ENCODE measurements at places on chromosomes 5 and 9. TPM values are rescaled to one million over a fixed set of nuclear protein-coding genes. Genes with fewer than 3 reads are reported as not detected.
A peak's percentile ranks its signal among the peaks of the same experiment; 100 is the strongest.

GRCh38 chr5:81513982-81514381 is 120.0 kb upstream of the ACOT12 start:
- DNase-seq, result no peak

DNA sequence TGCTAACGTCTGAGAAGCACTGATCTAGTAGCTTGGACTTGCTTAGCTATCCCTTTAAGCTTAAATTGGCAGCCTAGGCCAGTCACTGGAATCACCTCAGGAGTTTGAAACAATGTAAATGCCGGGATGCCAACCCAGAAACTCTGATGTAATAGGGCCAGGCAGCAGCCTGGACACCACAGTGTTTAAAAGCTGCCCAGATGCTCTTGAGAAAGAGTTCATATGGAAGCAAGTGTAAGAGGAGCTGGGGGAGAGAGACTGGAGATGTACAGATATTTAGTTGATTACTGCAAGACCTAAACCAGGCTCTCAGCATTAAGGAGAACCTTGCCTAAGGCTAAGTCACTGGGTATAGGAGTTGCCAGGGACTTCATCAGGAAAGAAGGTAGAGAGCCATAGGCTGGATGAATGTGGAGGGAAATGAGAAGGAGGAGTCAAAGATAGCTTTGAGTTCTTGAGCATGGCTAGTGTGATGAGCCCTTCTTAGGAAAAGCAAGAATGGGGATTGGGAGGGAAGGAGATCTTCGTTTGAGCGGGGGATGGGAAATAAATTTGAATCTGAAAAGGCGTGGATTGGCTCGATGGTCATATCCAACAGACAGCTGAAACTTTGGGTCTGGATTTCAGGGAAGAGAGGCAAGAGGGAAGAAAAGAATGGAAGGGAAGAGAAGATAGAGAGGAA is 392.9 kb upstream of the WWC1 start:
- peak; percentile 47 for DNase-seq

GRCh38 chr5:162209005-162209605 is 141.5 kb downstream of the GABRG2 start:
- DNase-seq, result peak; percentile 84

DNA sequence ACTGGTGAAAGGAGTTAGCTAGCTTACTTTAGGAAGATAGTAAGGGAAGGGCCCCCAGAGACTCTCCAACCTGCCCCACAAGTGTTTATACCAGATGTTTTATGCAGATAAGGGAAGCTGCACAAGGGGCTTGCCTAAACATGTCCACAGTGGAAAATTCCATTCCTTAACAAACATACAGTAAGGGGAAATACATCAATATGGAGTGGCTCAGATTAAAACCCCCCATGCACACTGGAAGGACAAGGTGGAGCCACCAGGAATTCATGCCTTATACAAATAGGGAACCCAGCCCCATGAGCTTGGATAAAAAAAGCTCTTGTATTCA is 106.3 kb upstream of the GPBP1 start:
- no peak for DNase-seq

DNA sequence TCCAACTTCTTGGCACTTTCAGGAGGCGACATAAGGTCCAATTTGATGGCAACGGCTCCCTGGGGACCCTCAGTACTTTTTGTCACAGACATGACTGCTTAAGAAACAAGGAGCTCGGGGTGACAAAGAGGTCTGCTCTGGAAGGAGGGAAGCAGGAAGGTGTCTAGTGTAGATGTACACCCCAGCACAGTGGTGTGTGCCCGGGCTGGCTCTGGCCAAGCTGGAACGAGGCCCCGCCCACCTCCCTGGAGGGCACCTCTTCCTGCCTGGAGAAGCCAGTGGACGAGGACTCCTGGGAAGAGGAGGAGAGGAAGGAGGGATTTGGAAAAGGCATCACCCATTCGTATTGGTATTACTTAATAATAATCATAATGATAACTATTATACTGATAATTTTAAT is at the start of gene SLC36A2:
Gene SLC36A2, minus strand, starts transcription at position 191 of the 400 bp plus-strand sequence. Its CDS starts 99 bp downstream, at position 92.
- no peak for DNase-seq

The MCTP1 gene
- total RNA-seq, result 13.6 TPM

The LECT2 gene
- not detected for total RNA-seq

The GHR gene
- 1.9 TPM for total RNA-seq

GRCh38 chr9:107281922-107282667 is 984 bp upstream of the RAD23B start:
- DNase-seq, result no peak

The CCL28 gene
- 3.4 TPM for total RNA-seq

DNA sequence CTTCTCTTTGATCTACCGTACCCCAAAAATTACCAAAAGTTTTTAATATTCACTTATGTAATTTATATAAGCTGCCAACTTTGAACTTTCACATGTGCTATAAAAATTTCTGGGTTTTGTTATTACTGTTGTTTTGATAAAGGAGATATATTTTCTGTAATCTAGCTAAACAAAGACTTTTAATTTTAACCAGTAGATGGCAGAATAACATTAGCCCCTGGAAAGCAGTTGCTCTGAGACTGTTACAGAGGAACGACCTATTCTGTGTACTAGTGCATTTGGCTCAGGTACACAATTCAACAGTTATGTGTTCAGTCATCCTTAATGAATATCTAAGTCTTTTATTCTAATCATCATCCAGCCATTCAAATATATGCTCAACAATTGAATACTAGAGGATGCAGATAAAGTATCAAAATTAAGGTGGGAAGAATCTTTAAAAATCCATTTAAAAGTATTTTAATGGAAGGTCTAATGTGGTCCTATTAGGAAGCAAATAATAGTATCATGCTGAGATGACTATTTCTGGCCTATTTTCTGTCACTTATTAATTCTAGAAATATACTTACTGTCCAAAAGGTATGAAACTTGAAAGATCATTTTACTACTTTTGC is 8.6 kb downstream of the KLHL9 start:
- peak; percentile 73 for DNase-seq

- no peak for DNase-seq
Measured at GRCh38 chr9:135045928-135046738, 41.3 kb upstream of the OLFM1 start.

DNA sequence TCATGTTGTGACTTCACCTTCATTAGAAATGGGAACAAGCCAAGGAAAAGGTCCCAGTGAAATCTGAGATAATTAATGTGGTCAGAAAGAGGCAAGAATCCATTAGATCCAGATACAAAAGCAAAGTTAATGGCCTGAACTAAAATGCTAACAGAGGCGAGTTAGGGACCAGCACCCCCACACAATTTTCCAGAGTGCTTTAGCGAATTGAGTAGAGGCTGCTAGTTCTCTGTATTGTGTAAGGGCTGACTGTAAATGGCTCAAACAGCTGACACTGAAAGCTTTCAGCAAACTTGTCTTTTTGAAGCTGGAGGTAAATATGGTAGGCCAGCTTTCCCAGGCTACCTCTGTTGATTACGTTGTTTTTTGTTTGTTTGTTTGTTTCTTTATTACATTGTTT is 75.5 kb downstream of the CSNK1A1 start:
- DNase-seq, result no peak

GRCh38 chr9:109913461-109913810 is 133.4 kb downstream of the PALM2AKAP2 start:
- DNase-seq, result no peak

- no peak for DNase-seq
Measured at GRCh38 chr5:91306497-91306896, 76.6 kb downstream of the ARRDC3 start.

GRCh38 chr5:51172903-51173626 is 210.2 kb upstream of the ISL1 start:
- DNase-seq, result peak; percentile 53

- no peak for DNase-seq
Measured at GRCh38 chr5:158320178-158320674, 461.3 kb upstream of the CLINT1 start.

GRCh38 chr5:607541-608428 is 4.4 kb upstream of the CEP72 start:
- DNase-seq, result no peak

DNA sequence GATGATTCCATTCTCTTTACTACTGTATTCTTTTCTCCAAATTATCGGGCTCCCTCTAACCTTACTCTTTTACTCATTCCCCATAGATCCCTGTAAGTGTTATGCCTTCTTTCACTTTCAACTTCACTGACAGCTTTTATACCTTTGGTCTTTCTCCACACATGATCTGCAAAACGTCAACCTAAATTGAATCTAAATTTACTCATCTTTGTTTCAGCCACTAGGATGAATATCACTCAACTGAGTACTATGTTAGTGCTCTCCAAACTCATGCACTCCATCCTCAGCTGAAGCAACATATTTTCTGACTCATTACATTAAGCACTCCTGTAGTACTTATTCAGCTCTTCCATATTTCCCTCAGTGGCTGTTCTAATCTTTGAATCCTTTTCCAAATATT is 133.4 kb downstream of the ADAMTS19 start:
- no peak for DNase-seq

The RETREG1 gene
- 2.3 TPM for total RNA-seq

- no peak for DNase-seq
Measured at GRCh38 chr5:178469975-178470759, 120.0 kb downstream of the COL23A1 start.

DNA sequence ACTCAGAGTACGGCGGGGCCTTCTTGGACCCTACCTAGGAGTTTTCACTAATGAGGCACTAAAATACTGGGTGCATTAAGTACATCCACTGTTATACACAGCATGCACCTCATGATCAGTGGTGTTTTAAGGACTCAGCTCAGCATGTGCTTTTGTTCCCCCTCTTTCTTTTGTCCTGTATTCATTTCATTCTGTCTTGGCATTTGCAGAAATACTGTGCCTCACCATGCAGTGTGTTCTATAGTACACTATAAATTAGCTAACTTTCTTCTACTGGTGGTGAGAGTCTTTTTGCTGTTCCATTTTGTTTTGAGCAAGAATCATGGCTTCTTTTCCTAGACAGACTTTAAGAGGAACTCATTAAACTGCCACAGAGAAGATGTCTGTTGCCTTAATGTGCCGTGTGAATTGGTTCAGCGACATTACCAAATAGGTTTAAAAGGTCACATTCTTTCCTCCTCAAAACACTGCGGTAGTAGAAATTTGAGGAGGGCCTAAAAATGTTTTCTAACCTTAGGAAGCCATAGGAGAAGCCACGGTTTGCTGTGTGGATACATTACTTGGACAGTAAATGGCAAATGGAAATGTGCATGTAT is 276.6 kb downstream of the MAST4 start:
- no peak for DNase-seq

DNA sequence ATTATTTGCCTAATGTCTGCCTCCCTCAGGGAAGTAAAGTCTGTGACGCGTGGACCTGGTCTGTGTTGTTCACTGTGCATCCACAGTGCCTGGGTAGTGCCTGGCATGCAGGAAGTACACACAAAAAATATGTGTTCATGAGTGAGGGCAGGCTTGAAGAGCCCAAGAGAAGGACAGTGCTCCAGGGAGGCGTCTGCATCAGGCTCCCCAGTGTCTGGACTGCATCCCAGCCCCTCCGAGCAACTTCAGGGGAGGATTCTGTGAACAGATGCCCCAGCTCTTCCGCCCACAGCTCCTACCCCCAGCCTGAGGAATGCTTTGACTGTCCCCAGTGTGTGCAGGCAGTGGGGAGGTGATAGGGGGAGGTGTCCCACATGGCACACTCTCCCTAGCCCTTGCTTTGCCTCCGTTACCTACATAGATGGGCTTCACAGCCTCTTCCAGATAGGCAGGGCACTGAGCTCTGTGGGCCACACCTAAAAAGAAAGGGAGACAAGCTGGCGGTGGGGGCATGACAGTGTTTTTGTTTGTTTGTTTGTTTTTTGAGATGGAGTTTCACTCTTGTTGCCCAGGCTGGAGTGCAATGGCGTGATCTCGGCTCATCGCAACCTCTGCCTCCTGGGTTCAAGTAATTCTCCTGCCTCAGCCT is 25.4 kb downstream of the IRF1 start:
- DNase-seq, result no peak
